ENCODE measurements at places on chromosomes 16 and 17.

- no peak for DNase-seq
These were observed 4.3 kb downstream of the EVPLL start for GRCh38 chr17:18381953-18382245.

GRCh38 chr17:16033729-16034349 lies 34.2 kb downstream of the TTC19 start:
- DNase-seq, result no peak

DNA sequence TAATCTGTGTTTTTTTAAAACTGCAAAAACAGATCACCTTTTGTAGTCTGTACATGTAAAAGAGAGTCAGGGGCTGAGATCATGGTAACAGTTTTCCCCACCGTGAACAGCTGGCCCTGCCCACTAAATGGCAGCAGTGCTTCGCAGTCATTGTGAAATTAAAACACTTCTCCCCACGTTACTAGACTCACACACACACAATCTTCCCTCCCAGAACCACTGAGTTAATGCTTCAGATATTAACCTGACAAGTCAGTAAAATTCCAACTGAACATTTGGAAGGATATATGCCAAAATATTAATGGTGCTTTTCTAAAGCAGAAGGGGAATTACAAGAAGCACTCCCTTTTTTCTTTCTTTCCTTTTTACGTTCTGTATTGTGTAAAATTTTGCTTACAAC lies 1.2 kb upstream of the CD300LG start:
- no peak for DNase-seq

GRCh38 chr16:29680180-29680598 lies 1.2 kb downstream of the QPRT start:
- DNase-seq, result no peak

DNA sequence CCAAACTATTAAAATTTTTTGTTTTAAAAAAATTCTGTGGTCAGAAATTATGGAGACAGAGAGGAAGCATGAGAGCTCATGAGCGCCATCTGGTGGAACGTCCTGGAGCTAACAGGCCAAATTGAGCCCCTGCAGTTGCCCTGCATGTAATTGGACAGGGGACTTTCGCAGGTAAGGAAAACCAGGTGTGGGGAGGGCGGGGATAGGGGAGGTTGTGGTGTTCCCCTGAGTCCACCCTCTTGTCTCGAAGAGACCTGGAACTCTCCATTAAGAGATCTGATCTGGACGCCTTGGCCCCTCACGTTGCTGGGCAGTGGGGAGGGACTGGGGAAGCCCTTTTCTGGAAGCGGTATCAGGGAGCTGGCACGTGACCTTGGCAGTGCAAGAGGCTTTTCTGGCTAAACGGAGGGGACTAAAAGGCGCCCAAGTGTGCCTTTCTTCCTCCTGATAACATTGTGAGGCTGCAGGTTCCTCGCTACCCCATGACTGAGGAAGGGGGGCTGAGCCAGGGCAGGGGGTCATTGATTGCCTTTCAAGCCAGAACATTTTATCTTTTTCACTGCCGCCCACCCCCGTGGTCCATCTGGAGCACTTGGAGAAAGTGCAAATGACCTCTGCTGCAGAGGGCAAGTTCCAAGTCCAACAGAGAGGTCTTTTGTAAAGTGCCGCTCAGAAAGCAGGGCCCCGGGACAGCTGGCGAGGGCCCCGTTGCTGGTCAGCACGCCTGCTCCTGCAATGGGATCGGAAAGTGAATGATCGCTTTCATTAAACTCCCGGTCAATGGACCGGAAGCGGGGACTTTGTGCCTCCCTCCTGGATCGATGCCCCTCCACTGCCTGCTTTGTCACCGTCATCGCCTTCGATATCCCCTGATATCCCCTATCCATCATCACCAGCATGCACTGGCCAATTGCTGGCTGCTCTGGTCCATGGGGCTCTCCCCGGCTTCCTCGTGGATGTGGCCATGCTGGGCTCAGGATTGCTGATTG lies 18.4 kb downstream of the PDILT start:
- DNase-seq, result peak; percentile 57

DNA sequence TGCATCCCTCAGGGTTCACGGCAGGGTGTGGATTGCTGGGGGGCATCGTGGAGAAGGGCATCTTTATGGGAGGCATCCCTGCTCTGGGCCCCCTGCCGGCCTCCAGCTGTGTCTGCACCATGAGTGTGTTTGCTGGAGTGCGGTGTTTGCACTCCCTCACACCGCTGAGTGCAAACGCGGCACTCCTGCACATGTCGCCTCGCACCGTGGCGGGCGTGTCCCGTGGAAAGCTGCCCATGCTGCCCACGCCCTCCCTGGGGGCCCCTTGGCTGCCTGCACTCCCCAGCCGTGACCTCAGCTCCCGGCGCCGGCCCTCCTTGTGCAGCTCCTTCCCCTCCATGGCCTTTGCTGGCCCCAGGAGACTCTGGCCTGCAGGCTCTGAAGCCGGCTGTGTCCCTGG lies 74.6 kb upstream of the ZNF750 start:
- DNase-seq, result no peak

GRCh38 chr17:66704858-66705520 lies 129.9 kb upstream of the CACNG5 start:
- no peak for DNase-seq

DNA sequence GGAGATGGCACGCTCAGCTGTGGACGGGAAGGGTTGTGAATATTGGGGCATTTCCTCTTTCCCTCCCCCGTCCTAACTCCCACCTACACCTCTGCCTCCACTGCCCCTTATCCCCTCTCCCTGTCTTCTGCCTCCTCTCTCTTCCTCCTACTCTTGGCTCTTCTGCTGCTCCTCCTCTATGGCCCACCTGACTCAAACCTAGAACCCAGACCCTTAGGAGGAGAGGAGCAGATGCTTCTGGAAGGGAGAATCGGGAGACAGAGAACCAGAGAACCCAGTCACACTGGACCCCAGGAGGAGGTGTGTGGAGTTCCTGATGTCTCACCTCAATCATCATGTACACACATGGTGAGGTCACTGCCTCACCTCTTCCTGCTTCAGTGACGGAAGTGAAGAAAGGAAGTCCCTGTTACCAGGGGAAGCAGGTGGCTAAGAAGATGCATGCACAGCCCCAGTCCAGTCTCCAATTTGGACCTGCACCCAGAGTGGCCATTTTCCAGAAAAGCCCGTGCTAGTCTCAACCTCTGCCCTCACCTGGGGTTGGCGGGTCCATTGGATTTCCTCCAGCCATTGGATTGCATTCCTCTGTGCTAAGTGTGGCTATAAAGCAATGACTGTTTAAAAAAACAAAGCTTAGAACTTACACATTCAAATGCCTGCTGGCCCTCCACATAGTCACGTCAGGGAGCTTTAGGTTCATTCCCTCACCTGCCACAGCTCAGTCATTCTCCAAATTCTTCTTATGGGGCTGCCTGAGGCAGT lies 4.0 kb downstream of the RNF222 start:
- no peak for DNase-seq

- DNase-seq, result no peak
These were observed 36.4 kb downstream of the RHBDL3 start for GRCh38 chr17:32302037-32302436.

DNA sequence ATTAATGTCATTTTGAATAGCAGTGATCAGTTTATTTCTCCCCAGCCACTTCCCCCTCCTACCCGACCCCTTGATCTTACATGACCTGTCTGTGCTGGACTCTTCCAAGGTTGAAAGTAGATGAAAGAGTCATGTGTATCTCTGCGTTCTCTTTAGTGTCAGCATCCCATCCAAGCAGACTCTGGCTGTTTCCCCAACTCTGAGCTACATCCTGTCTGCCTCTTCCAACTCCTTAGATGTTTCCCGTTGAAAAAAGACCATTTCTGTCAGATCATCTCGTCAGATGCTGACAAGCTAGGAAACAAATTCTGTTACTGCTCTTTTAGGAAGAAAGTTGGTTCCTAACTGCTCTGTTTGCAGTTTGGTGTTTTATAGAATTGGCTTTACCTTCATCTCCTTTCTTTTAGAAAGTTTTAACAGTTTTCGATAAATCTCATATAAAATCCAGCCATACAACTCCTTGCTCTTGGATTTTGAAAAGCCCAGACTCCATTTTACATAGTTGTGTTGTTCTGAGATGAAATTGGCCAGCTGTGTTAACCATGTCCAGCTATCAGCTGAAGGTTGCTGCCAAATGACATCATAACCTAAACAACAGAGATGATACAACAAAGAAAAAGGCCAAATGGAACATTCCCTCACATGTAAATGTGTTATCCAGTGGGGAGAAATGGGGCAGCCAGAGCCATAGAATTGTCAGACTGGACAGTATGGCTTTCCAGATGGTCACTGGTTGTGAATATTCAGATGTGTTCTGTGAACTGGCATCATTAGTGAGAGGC lies 43.5 kb downstream of the CYB561 start:
- no peak for DNase-seq

- no peak for DNase-seq
These were observed 5.7 kb downstream of the QPRT start for GRCh38 chr16:29684679-29685078.

GRCh38 chr16:51624080-51624775 lies 473.2 kb upstream of the SALL1 start:
- no peak for DNase-seq

GRCh38 chr16:19396555-19397011 lies 21.1 kb upstream of the TMC5 start:
- no peak for DNase-seq

DNA sequence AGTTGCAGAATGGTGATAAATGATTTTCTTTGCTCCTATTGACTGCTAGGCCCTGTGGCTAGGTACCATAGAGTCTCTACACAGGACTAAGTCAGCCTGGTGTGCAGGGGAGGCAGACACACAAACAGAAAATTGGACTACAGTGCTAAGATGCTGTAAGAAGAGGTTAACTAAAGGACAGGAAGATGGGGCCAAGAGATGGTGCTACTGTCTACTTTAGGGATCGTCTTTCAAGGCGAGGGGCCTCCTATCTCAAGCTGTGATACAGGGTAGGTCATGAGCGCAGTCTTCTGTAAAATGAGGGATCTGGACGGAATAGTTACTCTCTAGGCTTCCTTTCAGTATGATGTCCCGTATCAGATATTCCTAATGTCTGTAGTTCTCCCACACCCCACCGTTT lies 817 bp downstream of the NME1 start:
- DNase-seq, result no peak

DNA sequence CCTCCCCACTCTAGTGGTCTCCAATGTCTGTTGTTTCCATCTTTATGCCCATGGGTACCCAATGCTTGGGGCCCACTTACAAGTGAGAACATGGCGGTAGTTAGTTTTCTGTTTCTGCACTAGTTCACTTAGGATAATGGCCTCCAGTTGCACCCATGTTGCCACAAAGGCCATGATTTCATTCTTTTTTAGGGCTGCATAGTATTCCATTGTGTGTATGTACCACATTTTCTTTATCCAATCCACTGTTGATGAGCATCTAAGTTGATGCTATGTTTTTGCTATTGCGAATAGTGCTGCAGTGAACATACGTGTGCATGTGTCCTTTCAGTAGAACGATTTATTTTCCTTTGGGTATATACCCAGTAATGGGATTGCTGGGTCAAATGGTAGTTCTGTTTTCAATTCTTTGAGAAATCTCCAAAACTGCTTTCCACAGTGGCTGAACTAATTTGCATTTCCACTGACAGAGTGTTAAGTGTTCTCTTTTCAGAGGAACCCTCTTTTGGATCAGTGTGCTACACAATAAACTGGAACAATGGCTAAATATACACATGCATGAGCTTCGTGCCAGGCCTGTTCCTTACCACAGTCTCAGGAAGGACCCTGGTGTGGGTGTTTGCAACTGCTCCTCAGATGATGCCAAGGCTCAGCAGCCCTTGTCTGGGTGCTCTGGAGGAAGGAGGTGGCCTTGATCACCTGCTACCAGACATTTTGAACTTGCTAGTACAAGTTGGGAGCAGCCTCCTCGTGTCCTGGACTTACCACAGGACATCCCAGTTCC lies 34.4 kb downstream of the KNOP1 start:
- no peak for DNase-seq

GRCh38 chr16:86432691-86433090 lies 77.6 kb upstream of the FOXF1 start:
- no peak for DNase-seq

DNA sequence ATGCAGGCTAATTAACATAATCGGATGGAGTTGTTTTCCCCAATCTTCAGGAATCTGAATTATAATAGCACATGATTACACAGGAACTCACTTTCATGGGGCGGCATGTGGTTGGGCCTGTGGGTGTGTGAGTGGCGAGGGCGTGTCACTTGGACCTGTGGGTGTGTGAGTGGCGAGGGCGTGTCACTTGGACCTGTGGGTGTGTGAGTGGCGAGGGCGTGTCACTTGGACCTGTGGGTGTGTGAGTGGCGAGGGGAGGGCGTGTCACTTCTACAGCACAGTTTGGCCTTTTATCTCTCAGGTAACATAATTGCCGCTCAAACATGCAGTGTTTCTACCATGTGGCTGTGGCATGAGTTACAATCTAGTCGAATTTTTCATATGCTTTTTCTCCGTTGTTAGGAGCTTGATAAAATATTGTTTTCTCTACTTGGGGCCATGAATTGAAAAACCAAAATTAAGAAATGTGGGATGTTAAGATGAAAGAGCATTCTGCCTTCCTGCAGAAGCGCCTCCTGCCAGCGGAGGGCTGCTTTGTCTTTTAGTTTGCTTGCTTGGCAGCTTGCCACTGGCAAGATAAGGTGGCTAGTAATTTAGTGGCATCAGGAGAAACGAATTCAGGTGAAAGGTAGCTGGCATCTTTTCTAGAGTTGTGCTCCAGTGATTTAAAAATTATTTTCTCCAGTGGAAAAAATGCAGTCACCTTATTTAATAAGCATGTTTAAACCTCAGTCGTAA lies 36.2 kb downstream of the USP10 start:
- no peak for DNase-seq

DNA sequence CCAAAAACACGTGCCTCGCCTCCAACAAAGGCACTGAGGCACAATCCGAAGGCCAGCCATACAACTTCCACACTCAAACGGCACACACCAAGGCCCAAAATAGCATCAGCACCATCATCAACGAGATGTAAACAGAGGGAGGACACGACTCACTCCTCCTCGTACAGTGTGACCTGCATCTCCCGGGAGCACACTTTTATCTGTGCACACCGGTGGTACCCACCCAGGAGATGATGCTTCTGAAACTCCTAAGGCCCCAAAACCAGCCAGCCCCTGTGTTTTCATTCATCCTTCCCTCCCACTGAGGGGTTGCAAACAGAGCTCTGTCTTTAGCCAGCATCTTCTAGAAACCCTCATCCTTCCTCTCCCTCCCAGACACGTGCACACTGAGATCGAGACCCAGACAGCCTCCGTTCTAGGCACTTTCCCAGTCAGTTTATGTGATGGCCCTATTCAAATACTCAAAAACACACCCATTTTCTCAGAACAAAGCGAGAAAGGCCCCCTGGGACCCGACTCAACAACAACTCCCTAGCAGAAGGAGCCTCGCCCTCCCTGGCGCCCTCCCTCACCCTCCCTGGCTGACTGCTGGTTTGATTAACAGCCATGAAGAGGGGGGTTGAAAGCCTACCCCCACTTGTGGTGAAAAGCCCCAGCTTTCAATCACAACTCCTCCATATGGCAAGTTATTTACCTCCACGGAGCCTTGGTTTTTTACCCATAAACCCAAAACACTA lies 76.3 kb downstream of the GAS7 start:
- DNase-seq, result no peak

DNA sequence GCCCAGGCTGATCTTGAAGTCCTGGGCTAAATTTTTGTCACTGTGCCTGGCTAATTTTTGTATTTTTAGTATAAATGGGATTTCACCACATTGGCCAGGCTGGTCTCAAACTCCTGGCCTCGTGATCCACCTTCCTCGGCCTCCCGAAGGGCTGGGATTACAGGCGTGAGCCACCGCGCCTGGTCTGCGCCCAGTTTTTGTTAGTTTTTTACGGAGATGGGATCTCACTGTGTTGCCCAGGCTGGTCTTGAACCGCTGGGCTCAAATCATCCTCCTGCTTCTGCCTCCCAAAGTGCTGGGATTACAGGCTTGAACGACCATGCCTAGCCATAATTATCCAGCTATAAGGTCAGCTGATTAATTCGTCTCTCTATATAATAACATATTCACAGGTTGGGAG lies 2.7 kb upstream of the CEMP1 start:
- no peak for DNase-seq
